ENCODE measurements at places on chromosomes 7 and 10. TPM values are rescaled to one million over a fixed set of nuclear protein-coding genes. Genes with fewer than 3 reads are reported as not detected.

Gene EGR2
- 0.09 TPM for polyA plus RNA-seq

Gene CPA4
- polyA plus RNA-seq: 423 TPM

Gene GRB10
- 4.4 TPM for polyA plus RNA-seq

Gene HABP2
- not detected for polyA plus RNA-seq

Gene FOXI2
- polyA plus RNA-seq: not detected

Gene GRM3
- not detected for polyA plus RNA-seq

Gene COBL
- 4.4 TPM for polyA plus RNA-seq

Gene NEURL1
- 0.12 TPM for polyA plus RNA-seq

Gene MPP7
- polyA plus RNA-seq: 6.5 TPM

Gene SFRP4
- not detected for polyA plus RNA-seq

Gene CFAP43
- polyA plus RNA-seq: 0.20 TPM

Gene TFEC
- 0.11 TPM for polyA plus RNA-seq

Gene BAIAP2L1
- polyA plus RNA-seq: 41.7 TPM

Gene PNLIP
- polyA plus RNA-seq: not detected

Gene TRPV5
- polyA plus RNA-seq: not detected

Gene HEPACAM2
- not detected for polyA plus RNA-seq

Gene RPEL1
- polyA plus RNA-seq: 0.04 TPM

Gene NODAL
- polyA plus RNA-seq: 0.45 TPM

Gene PAOX
- 2.6 TPM for polyA plus RNA-seq

Gene STEAP1B
- polyA plus RNA-seq: 12.0 TPM

Gene CALCR
- polyA plus RNA-seq: not detected

Gene RBP4
- not detected for polyA plus RNA-seq

Gene PRXL2A
- 53.3 TPM for polyA plus RNA-seq

Gene UNCX
- not detected for polyA plus RNA-seq

Gene OR2A1
- polyA plus RNA-seq: not detected

Gene ZCWPW1
- 1.7 TPM for polyA plus RNA-seq

Gene NEUROD6
- not detected for polyA plus RNA-seq

Gene DENND2A
- 5.1 TPM for polyA plus RNA-seq

Gene DPCD
- polyA plus RNA-seq: 43.3 TPM

Gene OPN1SW
- not detected for polyA plus RNA-seq

Gene SPAM1
- not detected for polyA plus RNA-seq

Gene ASZ1
- polyA plus RNA-seq: not detected

Gene SSC4D
- 0.98 TPM for polyA plus RNA-seq

Gene BAMBI
- 2.9 TPM for polyA plus RNA-seq

Gene PAX4
- polyA plus RNA-seq: not detected

Gene PHKG1
- 0.49 TPM for polyA plus RNA-seq

Gene ADCY1
- 0.50 TPM for polyA plus RNA-seq

Gene UPK3B
- polyA plus RNA-seq: 7.5 TPM

Gene ENTPD1
- 0.03 TPM for polyA plus RNA-seq

Gene LUC7L2
- polyA plus RNA-seq: 44.4 TPM

Gene ELOVL3
- 0.26 TPM for polyA plus RNA-seq

Gene GPR22
- polyA plus RNA-seq: not detected

Gene LRGUK
- 0.45 TPM for polyA plus RNA-seq

Gene LIPJ
- polyA plus RNA-seq: 0.08 TPM

Gene ASAH2
- polyA plus RNA-seq: 1.7 TPM

Gene SEMA3D
- 2.8 TPM for polyA plus RNA-seq

Gene PKD1L1
- 0.01 TPM for polyA plus RNA-seq

Gene AOC1
- not detected for polyA plus RNA-seq

Gene FFAR4
- polyA plus RNA-seq: not detected

Gene HTR5A
- not detected for polyA plus RNA-seq

Gene FOXL3
- not detected for polyA plus RNA-seq

Gene SYT15
- polyA plus RNA-seq: 0.07 TPM

Gene SLC13A4
- 0.03 TPM for polyA plus RNA-seq

Gene LRRN3
- polyA plus RNA-seq: not detected

Gene FAM241B
- polyA plus RNA-seq: 8.3 TPM

Gene OR9A2
- polyA plus RNA-seq: not detected

Measured in keratinocyte (primary cell).